ENCODE measurements at places on chromosomes 2 and 18. TPM values are rescaled to one million over a fixed set of nuclear protein-coding genes. Genes with fewer than 3 reads are reported as not detected.

The RPIA gene
- 24.2 TPM for total RNA-seq

The EPAS1 gene
- total RNA-seq = 4.4 TPM

The CYP27A1 gene
- total RNA-seq = not detected

The NUP35 gene
- total RNA-seq = 11.9 TPM

The ABCG8 gene
- not detected for total RNA-seq

The TXNDC2 gene
- not detected for total RNA-seq

The ACMSD gene
- not detected for total RNA-seq

The CCDC102B gene
- 1.8 TPM for total RNA-seq

The TMEM198 gene
- total RNA-seq = 0.62 TPM

The RAB6C gene
- not detected for total RNA-seq

The CD8B2 gene
- total RNA-seq = not detected

The DSEL gene
- total RNA-seq = 0.17 TPM

The NR4A2 gene
- total RNA-seq = 398 TPM

The MZT2B gene
- total RNA-seq = 199 TPM

The NTSR2 gene
- not detected for total RNA-seq

The HOXD12 gene
- not detected for total RNA-seq

The IL1B gene
- 1.3 TPM for total RNA-seq

The TP53I3 gene
- 1.5 TPM for total RNA-seq

The TBR1 gene
- total RNA-seq = 0.32 TPM
